ENCODE measurements at places on chromosomes 1 and 21. TPM values are rescaled to one million over a fixed set of nuclear protein-coding genes. Genes with fewer than 3 reads are reported as not detected.

The ADAMTS5 gene
- 0.64 TPM for total RNA-seq

The RSBN1 gene
- 15.5 TPM for total RNA-seq

The RGS16 gene
- total RNA-seq, result 10.2 TPM

The EXO1 gene
- total RNA-seq, result 31.7 TPM

The F13B gene
- not detected for total RNA-seq

The KRTAP19-1 gene
- not detected for total RNA-seq

The SLC44A5 gene
- total RNA-seq, result 1.6 TPM

The EPS8L3 gene
- 0.41 TPM for total RNA-seq

The FPGT gene
- 3.9 TPM for total RNA-seq

The FLG gene
- total RNA-seq, result not detected

The MYBPHL gene
- 0.23 TPM for total RNA-seq

The VSIG8 gene
- total RNA-seq, result not detected

The SPATA45 gene
- 0.73 TPM for total RNA-seq

The FNDC10 gene
- total RNA-seq, result 34.9 TPM

The KRTAP13-2 gene
- not detected for total RNA-seq

The BRWD1 gene
- 52.5 TPM for total RNA-seq

The OLIG2 gene
- total RNA-seq, result 0.60 TPM

The MPL gene
- total RNA-seq, result 0.15 TPM

The KCNJ9 gene
- total RNA-seq, result not detected

The ILDR2 gene
- 1.6 TPM for total RNA-seq

The S100A3 gene
- not detected for total RNA-seq

The TMPRSS15 gene
- not detected for total RNA-seq

The SLC19A2 gene
- total RNA-seq, result 15.8 TPM

The AKT3 gene
- total RNA-seq, result 38.5 TPM

The LENEP gene
- total RNA-seq, result 0.48 TPM

The ASPM gene
- 40.5 TPM for total RNA-seq

The C8A gene
- total RNA-seq, result 0.13 TPM

The ERICH3 gene
- total RNA-seq, result 0.07 TPM

The IVL gene
- not detected for total RNA-seq

The RGS13 gene
- not detected for total RNA-seq

The VPS26C gene
- 56.7 TPM for total RNA-seq

The SELENBP1 gene
- 17.9 TPM for total RNA-seq

The LCE1F gene
- total RNA-seq, result not detected

The OR6N1 gene
- not detected for total RNA-seq

The C1orf141 gene
- not detected for total RNA-seq

The LPAR3 gene
- total RNA-seq, result 26.8 TPM

The HAPLN2 gene
- 1.3 TPM for total RNA-seq
